ENCODE measurements at places on chromosomes 7 and 10.
A peak's percentile ranks its signal among the peaks of the same experiment; 100 is the strongest.

DNA sequence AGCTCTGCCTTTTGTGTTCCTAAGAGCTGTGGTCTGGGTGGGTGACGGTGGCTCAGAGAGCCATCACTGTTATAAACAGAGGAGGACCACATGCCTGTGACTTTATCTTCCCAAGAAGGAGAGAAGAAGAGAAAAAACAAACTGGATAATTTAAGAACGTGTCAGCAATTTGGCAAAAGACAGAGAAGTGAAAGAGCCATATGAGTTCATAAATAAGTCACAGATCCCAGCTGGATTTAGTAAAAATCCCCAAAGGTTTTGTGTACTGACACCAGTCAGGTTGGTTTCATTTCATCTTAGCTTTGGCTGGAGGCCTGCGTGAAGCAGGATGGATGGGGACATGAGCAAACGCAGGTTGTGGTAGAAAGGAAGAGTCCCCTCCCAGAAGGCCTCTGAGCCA lies 120.7 kb downstream of the CXCL12 start:
- DNase-seq = no peak

- DNase-seq = no peak
Measured at GRCh38 chr10:103932971-103933370, 15.0 kb upstream of the STN1 start.

- DNase-seq = no peak
Measured at GRCh38 chr7:49425277-49425818, 348.1 kb upstream of the VWC2 start.

- no peak for DNase-seq
Measured at GRCh38 chr7:47331179-47331565, 250.7 kb downstream of the TNS3 start.

GRCh38 chr7:142595816-142596516 lies 153.3 kb upstream of the PRSS1 start:
- no peak for DNase-seq

GRCh38 chr7:46215987-46216567 lies 295.0 kb upstream of the IGFBP3 start:
- DNase-seq = no peak

- DNase-seq = no peak
Measured at GRCh38 chr10:71486484-71487114, 89.9 kb downstream of the CDH23 start.

GRCh38 chr7:134327896-134328295 lies 11.2 kb upstream of the SLC35B4 start:
- peak; percentile 66 for DNase-seq

- no peak for DNase-seq
Measured at GRCh38 chr7:28267012-28267411, 86.4 kb upstream of the JAZF1 start.

DNA sequence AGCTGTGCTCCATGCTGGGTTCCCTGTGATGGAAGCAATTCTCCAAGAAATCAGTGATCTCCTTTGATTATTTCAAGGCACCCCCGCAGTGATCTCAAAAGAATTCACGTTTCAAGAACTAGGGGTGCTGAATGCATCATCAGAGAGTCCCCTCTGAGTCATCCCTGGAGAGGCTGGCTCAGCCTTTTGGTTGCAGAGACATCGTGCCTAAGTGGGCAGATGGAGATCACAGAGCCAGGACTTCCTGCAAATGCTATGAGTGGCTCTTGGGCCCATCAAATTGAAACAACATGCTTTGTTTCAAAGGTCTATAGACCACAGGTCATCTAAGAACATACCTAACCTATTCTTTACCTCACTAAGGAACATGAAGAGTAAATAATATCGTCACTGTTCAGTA lies 41.5 kb upstream of the PLEKHA1 start:
- no peak for DNase-seq

- no peak for DNase-seq
Measured at GRCh38 chr10:13733071-13733470, 146.3 kb downstream of the PRPF18 start.

- DNase-seq = no peak
Measured at GRCh38 chr7:150688630-150689029, 3.1 kb downstream of the GIMAP2 start.

DNA sequence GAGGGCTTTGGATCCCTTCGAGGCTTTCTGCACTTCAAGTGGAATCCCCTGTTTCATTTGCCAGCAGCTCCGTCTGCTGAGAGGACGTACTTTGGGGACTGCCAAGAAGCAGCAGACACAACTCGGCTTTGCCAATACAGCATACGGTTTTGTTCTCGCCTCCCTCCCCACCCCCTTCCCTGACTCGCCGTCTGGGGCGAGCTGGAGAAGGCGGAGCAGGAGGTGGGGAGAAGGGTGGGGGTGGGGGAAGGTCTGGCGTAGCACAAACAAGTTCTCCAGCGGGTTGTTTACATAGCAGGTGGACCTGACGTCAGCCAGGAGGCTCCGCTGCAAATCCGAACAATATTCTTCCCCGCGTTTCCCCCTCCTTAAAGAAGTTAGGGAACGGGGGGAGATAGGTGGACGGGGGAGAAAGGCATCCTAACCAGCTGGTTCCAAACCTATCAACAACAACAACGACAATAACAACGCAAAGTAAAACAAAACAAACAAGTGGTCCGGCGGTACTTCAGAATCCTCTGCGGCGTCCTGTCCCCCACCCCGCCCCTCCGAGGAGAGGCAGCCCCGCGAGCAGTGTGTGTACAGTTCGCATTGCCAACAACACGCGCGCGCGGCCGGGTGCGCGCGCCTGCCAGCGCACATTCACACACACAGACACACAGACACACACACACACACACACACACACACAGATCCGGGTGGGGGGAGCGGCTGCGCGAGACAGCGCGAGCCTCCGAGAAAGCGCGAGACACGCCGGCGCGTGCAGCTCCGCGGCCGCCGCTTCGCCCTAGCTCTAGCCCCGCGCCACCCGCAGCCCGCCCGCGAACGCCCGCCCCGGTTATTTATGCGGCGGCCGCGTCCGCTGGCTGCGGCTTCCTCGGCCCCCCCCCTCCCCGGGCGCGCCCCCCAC lies 167.0 kb upstream of the PPP1R3A start:
- no peak for DNase-seq

GRCh38 chr10:64039198-64039597 lies 518.0 kb downstream of the REEP3 start:
- no peak for DNase-seq

DNA sequence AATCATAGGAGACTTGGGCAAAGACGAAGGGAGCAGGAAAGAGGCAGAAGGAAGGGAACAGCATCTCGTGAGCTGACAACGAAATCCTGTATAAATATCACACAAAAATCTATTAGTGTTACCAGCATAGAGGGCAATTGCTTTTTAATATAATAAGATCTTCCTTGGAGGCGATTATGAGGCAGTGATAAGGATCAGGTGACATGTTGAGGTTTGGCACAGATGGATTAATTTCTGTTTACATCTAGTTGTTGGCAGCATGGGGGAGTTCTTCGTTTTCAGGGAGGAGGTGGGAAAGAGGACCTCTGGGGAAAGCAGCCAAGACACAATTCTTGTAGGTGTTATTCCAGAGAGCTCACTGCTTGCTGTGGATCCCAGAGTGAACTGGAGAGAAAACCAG lies 163.8 kb downstream of the PLXNA4 start:
- no peak for DNase-seq

DNA sequence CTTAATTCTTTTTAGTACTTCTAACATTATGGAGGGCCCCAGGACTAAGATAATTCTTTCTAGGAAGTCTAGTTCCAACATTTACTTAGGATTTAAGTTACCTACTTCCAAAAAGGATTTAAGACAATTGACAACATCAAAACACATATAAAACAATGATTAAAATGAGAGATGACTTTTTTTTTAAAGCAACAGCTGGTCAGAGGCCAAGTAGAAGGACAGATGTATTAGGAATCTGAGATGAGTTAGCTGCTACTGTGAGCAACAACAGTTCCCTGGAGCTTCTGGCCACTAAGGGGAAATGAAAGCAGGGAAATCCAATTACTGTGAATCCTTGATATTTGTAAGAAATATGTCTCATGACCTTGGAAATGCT lies 222.3 kb downstream of the PHTF2 start:
- no peak for DNase-seq

DNA sequence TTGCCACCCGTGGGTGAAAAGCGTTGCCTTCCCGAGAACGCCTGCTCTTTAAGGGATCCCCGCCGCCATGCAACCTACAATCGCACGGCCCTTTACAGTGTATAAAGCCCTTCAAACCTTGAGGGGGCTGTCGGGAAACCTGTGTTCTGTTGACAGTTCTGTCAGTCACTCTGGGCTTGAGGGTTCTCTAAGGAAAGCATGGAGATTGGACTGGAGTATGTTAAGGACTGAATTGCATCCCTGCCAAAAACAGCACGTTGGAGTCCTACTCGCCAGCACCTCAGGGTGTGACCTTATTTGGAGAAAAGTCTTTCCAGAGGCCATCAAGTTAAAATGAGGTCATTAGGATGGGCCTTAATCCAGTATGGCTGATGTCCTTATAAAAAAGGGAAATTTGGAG lies 70.6 kb downstream of the PFKFB3 start:
- no peak for DNase-seq

DNA sequence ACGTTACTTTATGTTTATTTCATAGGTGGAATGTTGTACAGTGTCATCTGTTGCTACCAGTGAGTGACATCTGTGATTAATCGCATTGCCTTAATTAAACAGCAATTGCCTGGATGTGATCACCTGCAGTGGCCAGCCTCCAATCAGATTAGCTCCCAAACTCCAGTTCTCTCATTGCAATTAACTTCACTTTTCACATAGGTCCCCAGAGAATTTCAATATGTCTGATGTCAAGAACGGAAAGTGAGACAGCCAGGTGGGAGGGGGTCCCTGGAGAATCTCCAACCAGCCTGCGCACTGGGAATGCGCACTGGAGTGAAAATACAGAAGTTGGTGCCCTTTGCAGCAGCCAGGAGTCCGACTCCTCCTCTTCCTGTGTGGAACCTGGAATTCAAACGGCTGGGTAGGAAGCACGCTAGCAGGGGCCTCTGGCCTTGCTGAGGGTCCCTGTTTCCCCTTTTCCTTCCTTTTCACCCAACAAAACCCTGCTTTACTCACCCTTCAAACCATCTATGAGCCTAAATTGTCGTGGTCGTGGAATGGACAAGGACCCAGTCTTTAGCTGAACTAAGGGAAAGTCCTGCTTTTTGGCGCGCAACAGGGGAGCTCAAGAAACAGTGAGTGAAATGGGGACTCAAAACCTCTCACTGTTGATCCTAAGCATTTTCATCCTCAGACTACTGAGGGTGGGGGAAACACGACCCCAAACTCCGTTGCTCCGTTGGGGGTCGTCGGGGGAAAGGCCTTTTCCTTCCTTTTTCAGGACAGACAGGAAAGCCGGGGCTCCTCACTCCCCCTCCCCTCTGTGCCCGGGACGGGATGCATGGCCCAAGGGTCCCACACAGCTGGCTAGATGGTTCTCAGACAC lies 1355.5 kb upstream of the LRRTM3 start:
- no peak for DNase-seq

DNA sequence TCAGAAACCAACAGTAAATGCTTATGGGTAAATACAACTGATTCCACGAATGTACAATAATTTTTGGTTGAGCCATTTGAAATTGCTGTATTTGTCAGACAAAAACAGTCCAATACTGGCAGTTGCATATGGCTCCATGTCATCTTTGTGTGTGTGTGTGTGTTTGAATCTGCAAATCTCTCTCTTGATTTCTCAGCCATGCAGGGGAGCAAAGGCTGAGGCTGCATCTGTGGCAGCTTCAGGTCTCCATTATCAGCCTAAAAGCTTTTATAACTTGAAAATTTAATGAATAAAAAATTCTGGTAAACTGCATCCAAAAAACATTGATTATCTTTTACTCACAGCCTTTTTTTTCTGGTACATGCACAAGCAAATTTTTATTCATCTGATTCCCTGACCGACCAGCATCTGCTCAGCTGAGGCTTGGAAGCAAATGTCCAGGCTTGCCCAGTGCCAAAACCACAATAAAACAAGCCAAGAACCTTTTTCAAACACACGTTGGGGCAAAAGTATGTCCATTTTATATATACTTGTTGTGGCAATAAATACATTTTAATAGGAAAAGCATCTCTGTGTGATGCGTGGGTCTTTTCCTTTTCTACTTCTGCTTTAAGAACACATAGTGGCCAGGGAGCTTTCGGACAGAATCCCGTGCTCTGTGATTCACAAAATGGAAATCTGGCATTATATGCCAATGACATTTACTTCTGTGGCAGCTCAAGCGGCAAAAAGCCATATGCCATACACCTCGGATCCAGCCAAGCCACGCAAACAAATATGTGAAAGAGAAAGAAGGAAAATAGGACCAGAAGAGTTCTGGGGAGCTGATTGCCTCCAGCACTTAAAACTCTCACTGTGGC lies 275.6 kb upstream of the AOAH start:
- no peak for DNase-seq

DNA sequence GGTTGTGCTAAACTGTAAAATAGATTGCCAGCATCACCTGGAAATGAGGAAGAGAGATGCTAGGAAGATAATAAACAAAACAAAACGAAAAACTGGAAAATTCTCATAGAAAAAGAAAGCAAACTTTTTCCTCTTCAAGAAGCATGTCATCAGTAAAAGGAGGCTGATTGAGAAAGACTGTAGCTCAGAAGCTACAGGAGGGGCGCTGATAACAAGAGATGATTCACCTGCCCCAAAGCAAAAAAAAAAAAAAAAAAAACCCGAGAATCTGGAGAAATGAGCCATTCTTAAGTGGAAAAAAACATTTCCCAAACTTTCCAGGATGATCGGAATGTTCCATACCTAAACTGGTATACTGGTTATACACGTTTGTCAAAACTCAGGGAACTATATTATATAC lies 130.5 kb upstream of the C1QL3 start:
- DNase-seq = no peak
